Thymus (tissue), 14 donors: ENCODE measurements at places on chromosomes 5 and 9.

- DNase-seq = no peak
Measured at GRCh38 chr5:24862117-24862516, 217.3 kb upstream of the CDH10 start.

- no peak for DNase-seq
Measured at GRCh38 chr5:124661317-124662141, 84.9 kb downstream of the ZNF608 start.

DNA sequence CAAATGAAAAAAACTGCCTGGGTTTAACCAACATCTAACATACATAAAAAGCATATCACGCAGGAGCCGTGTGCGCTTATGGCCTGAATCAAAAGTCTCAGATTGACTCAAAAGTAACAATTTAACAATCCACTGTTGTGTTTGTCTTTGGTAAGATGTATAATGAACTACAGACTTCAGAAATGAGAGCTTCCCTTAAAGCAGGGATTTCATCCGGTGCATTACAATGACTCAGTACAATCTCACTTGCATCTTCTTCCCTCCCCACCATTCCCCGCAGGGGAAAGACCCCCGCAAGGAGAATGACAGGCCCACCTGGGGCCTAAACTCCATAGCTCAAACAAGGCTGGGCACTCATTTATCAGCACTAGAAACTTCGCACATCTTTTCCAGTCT, 1.4 kb downstream of the ZFR start:
- no peak for DNase-seq

- peak; percentile 61 for DNase-seq
Measured at GRCh38 chr5:73591102-73591695, 25.7 kb downstream of the UTP15 start.

- no peak for DNase-seq
Measured at GRCh38 chr5:118551716-118552115, 436.6 kb downstream of the DTWD2 start.

GRCh38 chr5:1748845-1749244, 50.8 kb downstream of the MRPL36 start:
- DNase-seq = no peak

- no peak for DNase-seq
Measured at GRCh38 chr5:1668141-1668721, 131.4 kb downstream of the MRPL36 start.

DNA sequence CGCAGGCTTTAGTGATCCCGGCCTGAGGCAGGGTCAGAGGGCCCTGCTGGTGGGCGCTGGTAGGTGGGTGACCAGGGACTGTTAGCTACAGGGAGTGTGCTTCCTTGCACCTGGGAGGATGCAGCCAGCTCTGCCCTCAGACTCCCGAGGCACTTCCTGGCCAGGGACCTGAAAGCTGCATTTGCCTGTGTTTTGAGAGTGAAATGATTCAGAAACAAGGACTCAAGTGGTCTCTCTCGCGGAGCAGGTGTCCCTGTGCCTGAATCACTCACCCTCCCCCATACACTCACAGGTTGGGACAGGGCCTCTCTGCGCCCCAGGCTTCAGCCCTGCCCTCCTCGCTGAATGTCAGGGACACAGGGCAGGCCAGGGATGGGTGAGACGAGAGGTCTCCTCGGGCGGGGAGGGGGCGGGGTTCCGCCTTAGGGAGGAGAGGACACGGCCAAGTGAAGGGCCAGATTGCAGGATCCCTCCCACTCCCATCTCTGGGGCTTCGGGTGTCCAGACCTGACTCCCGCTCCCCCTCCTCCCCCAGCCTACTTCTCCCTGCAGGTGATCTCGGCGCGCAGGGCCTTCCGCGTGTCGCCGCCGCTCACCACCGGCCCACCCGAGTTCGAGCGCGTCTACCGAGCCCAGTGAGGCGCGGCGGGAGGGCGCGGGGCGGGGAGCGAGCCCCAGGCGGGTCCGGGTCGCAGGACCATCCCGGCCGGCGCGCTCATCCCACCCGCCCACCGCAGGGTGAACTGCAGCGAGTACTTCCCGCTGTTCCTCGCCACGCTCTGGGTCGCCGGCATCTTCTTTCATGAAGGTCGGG, 1.5 kb downstream of the LTC4S start:
- no peak for DNase-seq

- DNase-seq = no peak
Measured at GRCh38 chr9:16062542-16063240, 509.8 kb downstream of the CCDC171 start.

- DNase-seq = no peak
Measured at GRCh38 chr9:19682397-19682796, 106.4 kb downstream of the SLC24A2 start.

DNA sequence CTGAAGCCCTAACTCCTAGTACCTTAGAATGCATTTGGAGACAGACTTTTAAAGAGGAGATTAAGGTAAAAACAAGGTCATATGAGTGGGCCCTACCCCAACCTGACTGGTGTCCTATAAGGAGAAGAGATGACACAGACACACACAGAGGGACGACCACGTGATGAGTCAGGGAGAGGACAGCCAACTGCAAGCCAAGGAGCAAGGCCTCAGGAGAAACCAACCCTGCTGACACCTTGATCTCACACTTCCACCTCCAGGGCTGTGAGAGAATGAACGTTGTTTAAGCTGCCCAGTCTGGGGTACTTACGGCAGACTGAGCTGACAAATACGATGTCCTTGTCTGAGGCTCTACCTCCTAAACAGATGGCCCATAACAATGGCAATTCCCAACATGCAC, 93.6 kb downstream of the ROR2 start:
- DNase-seq = no peak

- no peak for DNase-seq
Measured at GRCh38 chr5:136081217-136081591, 51.4 kb upstream of the SMAD5 start.

- DNase-seq = no peak
Measured at GRCh38 chr5:50301756-50302155, 139.3 kb downstream of the EMB start.
